IMR-90 (cell line): ENCODE measurements at places on chromosomes 1 and 21. TPM values are rescaled to one million over a fixed set of nuclear protein-coding genes. Genes with fewer than 3 reads are reported as not detected.
A peak's percentile ranks its signal among the peaks of the same experiment; 100 is the strongest.

GRCh38 chr1:118940957-118941356, 47.2 kb downstream of the TBX15 start:
- no peak for DNase-seq

- peak; percentile 60 for DNase-seq
These were observed 13.6 kb downstream of the DNAJC11 start for GRCh38 chr1:6688001-6688400.

DNA sequence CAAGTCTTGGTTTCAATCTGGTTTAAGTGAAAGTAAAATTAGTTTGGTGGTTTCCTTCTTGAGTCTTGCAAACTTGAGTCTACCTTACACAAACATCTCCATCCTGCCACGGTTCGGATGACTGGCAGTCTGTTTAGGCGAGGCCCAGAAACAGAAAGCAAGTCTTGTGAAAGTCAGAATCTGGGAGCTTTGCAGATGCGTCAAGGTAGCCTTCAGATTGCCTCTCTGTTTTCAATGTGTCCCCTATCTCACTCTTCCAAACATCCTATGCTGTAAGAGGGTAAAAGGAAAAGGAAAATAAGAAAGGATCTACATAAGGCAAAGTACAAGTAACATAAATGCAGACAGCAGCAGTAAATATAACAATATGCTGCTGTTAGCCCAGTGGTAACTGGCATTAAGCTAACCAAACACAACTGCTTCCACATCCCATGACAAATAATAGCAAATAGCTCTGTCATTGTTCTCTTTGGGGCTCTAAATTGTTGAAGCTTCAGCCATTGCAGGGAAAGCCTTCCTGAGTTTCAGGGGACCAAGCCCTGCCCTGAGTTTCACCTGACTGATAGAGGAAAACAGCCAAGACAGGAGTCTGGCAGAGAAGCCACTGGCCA, 26.2 kb upstream of the C1orf105 start:
- DNase-seq: peak; percentile 22

Gene CCDC27
- total RNA-seq: not detected in 2 replicates

Gene GPR37L1
- not detected in 2 replicates for total RNA-seq
